ENCODE measurements at places on chromosomes 2 and 18.

DNA sequence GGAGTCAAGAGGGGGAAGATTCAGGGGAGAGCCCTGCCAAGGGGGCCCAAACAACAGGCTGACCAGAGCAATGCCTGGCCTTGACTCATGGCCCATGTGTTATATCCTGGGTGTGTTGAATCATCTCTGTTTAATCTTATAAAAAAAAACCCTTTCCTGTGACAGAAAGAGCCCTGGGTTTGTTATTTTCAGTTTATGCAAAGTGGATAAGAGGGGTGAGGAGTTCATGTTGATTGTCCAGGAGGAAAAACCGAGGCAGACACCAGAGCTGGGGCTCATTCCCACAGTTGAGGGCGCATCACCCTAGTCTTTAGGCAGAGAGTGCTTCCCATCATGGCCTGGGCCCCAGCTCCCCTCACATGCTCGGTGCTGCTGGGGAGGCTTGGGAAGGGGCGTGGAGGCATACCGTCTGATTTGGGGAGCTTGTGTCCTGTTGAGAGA lies 30.9 kb upstream of the IL37 start:
- DNase-seq, result no peak

- no peak for DNase-seq
Observed at GRCh38 chr2:100021791-100022340, 120.5 kb downstream of the AFF3 start.

DNA sequence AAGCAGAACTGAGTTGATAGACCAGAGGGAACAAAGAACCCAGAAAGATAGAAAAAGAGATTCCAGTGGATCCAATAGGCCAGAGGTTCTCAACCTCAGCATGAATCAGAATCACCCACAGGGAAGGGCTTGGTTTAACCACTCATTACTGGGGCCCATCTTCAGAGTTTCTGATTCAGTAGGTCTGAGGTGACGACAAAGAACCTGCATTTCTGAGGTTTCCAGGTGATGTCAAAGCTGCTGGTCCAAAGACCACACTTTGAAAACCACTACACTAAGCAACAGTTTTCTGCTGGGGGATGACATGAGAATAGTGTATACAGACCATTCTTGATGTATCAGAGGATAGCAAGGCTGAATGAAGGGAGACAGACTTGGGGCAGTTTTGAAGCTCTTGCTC lies 296.9 kb upstream of the STON1 start:
- DNase-seq, result no peak

- no peak for DNase-seq
Observed at GRCh38 chr2:199606193-199606780, 148.5 kb upstream of the SATB2 start.

- no peak for DNase-seq
Observed at GRCh38 chr2:201980389-201980821, 53.2 kb upstream of the FZD7 start.

- DNase-seq, result no peak
Observed at GRCh38 chr2:102334486-102334885, 21.1 kb upstream of the IL18R1 start.

DNA sequence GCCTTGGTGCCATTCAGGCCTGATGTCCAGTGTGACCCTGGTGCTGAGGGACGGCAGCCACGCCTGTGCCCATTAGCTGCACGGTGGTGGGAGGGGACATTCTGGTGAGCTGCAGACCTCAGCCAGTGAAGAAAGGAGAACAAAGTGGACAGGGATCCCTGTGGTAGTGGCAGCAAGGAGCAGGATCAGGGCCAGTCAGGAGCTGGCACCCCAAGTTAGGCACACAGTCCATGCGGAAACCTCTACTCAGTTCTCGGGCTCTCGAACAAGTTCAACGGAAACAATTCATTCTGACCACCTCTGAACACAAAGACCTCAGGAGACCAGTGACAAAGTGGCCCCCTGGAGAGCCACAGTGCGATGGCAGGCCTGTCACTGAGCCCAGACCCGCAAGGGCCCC lies 30.1 kb downstream of the COA5 start:
- DNase-seq, result no peak

DNA sequence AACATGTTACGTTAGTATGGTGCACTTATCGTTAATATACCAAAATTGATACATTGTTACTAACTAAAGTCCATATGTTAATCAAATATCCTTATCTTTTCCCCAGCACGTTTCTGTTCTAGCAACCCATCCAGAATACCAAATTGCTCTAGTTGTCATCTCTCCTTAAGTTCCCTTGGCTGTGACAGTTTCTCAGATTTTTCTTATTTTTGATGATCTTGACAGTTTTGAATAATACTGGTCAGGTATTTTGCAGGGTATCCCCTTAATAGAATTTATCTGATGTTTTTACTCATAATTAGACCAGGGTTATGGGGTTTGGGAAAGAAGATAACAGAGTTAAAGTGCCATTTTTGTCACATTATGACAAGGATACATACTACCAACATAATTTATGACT lies 47.8 kb downstream of the TFPI start:
- DNase-seq, result no peak

GRCh38 chr2:28587526-28588291 lies 91.8 kb downstream of the PLB1 start:
- no peak for DNase-seq

DNA sequence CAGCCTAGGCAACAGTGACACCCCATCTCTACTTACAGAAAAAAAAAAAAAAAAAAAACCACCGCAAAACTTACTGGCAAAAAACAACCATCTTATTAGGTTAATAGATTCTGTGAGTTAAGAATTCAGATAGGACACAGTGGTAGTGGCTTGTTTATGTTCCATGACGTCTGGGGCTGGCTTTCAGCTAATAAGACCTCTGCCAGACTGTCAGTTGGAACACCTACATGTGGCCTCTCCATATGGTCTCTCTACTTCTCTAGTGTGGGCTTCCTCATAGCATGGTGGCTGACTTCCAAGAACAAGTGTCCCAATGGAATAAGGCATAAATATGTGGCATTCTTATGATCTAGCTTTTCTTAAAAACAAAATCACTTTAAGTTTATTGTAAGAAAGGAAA lies 94.0 kb upstream of the OTX1 start:
- no peak for DNase-seq

GRCh38 chr2:28648147-28648546 lies 103.5 kb upstream of the PPP1CB start:
- DNase-seq, result no peak

DNA sequence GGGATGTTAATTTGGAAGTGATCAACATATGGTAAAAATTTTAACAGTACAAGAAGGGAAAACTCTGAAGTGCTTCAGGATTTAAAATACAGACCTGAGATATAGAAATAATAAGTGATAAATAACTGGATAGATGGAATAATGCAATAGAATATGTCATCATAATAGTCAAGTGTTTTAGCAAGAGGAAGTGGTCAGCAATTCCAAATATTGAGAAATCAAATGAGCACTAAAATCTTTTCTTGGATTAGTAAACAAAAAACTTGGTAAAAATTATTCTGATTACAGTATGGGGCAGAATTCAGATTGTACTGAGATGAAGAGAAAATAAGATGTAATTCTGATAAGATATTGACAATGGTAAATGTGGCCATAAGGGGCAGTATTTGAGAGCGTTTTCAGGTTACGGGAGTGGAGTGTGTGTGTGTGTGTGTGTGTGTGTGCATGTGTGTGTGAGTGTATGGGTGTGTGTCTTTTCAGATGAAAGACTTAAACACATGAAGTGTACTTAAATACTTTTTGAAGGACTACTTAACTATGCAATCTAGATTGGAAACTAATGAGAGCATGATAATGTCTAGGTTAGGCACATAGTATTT lies 217.9 kb upstream of the ITGA4 start:
- no peak for DNase-seq

DNA sequence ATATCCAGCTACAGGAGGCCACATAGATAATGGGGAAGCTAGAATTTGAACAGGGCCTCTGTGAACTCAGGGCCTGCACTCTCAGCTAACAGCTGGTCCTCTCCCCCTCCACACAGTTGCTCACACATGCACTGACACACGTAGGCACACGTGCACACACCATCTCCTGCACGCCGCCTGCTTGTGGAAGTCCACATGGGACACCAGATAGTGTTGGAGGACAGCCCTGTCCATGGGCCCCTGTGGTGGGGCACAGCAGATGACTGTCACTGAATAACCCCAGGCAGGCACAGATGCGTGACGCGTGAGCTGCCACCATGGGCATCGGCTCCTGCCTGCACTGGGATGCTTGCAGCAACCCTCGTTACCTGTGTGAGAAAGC lies 52.9 kb downstream of the ADI1 start:
- DNase-seq, result no peak

GRCh38 chr2:1716441-1716840 lies 27.9 kb downstream of the PXDN start:
- DNase-seq, result no peak

DNA sequence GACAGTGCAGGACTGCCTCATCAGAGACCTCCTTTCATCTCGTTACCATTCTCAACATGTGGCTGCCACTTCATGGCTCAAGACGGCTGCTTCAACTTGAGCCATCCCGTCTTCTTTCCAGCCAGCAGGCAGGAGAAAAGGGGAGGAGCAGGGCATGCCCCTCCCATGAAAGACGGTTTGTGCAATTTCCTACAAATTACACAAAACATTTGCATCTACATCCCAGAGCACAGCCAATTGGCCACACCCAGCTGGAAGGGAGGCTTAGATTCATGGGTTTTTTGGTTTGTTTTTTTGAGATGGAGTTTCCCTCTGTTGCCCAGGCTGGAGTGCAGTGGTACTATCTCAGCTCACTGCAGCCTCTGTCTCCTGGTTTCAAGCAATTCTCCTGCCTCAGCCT lies 11.8 kb downstream of the UCN start:
- DNase-seq, result no peak

- peak; percentile 92 for DNase-seq
Observed at GRCh38 chr18:30970196-30970816, 72.2 kb downstream of the DSC3 start.

DNA sequence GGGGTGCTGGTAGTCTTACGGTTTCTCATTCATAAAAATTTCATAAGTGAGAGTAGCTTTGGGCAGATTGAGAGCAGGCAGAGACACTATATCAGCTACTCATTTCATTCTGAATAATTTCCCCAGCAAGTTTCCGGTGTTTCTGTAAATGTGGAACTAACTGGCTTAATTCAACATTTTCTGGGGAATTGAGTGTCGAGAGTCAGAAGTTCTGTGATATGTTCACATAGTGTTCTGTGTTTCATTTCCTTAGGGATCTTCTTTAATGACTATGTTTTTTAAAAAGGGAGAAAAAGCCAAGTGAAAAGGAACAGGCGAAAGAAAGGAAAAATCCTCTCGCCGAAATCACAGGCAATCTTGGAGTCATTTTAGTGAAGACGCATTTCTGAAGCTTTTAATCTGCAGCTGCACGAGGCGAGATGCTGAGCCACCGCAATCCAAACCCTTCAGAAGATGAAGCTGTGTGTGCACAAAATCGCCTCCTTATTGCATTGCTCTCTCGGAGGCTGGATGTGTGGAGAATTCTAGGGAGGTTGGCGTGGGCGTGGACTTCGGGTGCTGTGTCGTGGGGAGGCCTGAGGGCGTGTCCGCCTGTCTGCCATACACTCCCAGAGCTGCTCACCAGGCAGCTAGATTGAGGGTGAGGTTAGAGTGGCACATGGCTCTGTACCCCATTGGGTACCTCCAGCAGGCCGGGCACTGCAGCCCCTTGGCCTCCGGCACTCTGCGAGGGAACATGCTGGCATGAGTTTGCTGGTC lies 38.4 kb upstream of the HDAC4 start:
- DNase-seq, result no peak

GRCh38 chr2:201407265-201407664 lies 44.0 kb downstream of the TRAK2 start:
- DNase-seq, result no peak

DNA sequence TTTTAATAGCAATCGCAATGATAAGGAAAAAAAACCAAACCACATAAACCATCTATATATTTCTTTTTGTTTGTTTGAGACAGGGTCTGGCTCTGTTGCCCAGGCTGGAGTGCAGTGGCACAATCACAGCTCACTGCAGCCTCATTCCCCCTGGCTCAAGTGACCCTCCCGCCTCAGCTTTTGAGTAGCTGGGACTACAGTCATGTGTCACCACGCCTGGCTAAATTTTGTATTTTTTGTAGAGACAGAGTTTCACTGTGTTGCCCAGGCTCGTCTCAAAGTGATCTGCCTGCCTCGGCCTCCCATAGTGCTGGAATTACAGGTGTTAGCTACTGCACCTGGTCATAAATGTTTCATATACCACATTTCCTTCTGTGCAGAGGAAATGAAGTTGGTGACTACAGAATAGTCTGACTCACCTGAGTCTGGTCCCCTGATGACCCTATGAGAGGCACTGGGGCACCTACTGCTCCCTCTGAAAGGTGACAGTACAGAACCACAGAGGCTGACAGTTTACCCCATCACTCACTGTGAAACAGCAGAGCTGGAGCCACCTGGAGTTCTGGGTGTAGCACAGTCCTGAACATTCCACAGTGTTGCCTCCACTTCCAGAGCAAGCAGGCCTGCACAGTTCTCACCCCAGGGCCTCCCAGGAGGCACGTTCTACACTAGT lies 183.7 kb upstream of the PXDN start:
- no peak for DNase-seq

DNA sequence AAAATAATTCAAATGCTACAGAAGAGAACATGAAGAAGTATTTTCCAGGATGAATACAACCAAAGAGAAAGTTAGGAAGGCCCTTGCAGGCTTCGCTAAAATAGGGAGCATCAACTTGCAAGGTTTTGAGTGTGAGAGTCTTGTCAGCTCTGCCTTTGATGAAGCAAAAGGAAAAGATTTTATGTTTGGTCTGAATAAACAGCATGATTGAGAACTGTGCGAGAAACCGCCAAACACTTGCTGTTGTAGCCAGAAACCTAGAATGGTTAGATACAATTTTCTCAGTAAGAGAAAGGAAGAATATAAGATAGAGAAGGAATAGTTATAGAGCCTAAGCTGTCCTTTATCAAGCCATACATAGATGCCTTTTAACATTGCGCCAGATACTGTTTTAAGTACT lies 163.6 kb downstream of the L3MBTL4 start:
- no peak for DNase-seq

DNA sequence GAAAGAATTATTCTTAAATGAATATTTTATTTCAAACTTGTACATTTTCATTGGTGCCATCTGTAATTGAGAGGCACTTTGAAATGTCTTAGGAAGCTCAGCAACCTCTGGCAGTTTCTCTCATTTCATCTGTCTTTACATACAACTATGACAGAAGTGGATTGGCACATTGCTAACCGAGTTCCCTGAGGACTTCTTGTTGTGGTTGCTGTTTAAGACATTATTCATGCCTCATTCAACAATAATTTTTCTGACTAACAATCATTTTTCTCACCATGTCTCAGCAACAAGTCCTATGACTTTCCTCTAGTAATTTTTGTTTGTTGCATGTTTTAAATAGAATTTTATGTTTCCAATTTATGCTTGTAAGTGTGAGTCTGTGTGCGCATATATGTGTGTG lies 284.0 kb upstream of the CWC22 start:
- DNase-seq, result no peak

- DNase-seq, result no peak
Observed at GRCh38 chr2:237529452-237530402, 36.6 kb upstream of the PRLH start.
